ENCODE measurements at places on chromosomes 2 and 18.
A peak's percentile ranks its signal among the peaks of the same experiment; 100 is the strongest.

DNA sequence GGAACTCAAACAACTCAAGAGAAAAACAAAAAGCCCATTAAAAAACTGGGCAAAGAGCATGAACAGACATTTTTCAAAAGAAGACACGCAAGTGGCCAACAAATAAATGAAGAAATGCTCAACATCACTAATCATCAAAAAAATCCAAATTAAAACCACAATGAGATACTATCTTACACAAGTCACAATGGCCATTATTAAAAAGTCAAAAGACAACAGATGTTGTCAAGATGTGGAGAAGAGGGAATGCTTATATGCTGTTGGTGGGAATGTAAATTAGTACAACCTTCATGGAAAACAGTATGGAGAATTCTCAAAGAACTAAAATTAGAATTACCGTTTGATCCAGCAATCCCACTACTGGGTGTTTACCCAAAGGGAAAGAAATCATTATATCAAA lies 15.1 kb downstream of the LMAN1 start:
- DNase-seq, result no peak

DNA sequence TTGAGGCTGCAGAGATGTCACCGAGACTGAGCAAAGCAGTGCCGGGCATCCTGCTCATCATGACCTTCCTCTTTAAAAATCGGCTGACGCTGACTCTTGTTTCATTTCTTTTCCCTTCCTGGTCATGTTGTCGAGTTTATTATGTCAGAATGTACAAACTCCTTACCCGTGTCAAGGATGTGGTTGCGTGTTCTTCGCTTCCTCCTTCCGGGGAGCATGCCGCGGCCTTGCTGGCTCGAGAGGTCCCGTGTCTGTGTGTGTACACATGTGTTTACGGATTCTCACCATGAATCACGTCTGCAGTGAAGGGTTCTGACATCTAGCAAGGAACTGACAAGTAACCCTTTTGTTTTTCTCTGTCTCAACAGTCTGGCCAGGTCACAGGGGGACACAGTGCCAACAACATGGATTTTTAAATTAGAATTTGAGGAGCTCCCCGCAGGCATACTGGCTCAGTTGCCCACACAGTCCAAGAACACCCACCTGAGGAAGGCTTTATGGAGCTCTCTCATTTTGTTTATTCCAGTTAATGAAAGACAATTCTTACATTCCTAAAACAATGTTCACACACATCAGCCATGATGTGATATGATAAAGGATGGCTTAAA lies 60.2 kb downstream of the MYT1L start:
- DNase-seq, result no peak

DNA sequence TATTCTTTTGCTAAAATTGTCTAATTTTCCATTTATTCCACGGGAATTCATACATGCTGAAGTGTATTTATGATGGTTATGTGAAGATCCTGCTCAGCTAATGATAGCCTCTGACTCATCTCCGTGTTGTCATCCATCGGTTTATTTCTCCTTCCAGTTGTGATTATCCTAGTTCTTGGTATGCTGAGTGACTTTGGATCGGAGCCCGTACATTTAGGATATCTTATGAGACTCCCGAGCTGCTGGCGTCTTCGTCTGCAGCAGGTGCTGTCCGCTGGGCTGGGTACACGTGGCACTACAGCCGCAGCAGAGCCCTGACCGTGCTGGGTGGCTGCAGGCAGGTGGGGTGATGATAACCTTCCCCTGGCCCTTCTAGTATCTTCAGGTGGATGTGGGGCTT lies 40.1 kb upstream of the GALR1 start:
- no peak for DNase-seq

DNA sequence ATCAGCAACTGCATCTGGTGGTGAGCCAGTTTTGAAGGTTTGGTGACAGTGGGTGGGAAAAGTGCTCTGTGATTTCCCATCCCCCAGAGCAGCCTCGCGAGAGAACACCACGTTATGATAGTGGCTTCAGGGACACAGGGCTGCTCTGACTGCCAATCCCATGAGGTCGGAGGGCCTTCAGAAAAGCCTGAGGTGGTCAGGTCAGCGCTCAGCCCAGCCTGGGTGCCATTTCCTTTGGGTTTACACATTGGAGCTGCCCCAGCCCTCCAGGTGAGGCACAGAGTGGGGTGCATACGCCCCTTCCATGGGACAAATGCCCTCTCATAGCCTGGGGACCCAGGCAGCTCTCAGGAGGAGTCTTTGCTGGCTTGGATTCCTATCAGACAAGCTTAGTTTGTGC lies 126.8 kb downstream of the KCTD1 start:
- no peak for DNase-seq

GRCh38 chr2:191152482-191153240 lies 1.9 kb upstream of the STAT4 start:
- DNase-seq, result peak; percentile 70

GRCh38 chr2:236814593-236814992 lies 245.0 kb downstream of the ACKR3 start:
- no peak for DNase-seq

GRCh38 chr2:160842286-160842685 lies 317.9 kb upstream of the TANK start:
- DNase-seq, result no peak

GRCh38 chr18:53254265-53254664 lies 914.3 kb downstream of the DCC start:
- no peak for DNase-seq

GRCh38 chr2:103789381-103790095 lies 1027.7 kb downstream of the TMEM182 start:
- no peak for DNase-seq

- DNase-seq, result no peak
Measured at GRCh38 chr2:179268277-179268925, 3.8 kb upstream of the SESTD1 start.

GRCh38 chr2:12970861-12971260 lies 254.1 kb downstream of the TRIB2 start:
- DNase-seq, result no peak

DNA sequence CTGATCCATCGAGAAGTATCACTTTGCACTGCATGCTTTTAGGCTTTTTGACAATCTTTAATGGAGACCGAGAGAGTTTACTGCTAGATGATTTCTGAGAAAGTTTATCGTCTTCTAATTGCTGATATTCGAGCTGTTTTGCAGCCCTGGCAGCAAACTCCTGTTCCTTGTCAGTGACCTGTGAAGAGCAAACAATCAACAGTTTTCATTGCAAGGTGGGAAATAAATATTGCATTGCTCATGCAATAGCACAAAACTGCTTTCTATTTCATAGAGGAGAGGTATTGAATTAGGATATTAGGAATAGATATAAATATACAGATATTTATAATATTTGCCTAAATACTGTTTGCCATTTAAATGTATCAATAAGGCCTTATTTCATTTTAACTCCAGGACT lies 65.5 kb downstream of the EPB41L3 start:
- no peak for DNase-seq

GRCh38 chr2:63652652-63652985 lies 63.9 kb downstream of the MDH1 start:
- DNase-seq, result no peak

DNA sequence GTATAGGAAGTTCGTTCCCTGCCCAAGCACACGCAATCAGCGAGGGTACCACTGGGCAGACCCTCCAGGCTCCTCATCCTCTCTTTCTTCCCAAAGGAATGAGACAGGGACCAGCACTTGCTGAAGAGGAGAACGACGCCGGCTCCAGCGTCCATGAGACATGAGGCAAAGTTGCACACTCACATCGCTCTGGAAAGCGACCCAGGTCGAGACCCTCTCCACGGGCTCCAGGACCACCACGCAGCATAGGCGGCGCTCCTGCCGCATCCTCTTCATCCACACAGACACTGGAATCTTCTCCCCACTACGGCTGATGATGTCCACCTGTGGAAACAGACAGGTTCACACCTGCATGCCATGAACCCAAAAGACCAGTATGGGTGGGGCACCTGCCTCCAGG lies 10.8 kb downstream of the PASK start:
- DNase-seq, result no peak

- no peak for DNase-seq
Measured at GRCh38 chr2:168450732-168451131, 5.3 kb upstream of the CERS6 start.

DNA sequence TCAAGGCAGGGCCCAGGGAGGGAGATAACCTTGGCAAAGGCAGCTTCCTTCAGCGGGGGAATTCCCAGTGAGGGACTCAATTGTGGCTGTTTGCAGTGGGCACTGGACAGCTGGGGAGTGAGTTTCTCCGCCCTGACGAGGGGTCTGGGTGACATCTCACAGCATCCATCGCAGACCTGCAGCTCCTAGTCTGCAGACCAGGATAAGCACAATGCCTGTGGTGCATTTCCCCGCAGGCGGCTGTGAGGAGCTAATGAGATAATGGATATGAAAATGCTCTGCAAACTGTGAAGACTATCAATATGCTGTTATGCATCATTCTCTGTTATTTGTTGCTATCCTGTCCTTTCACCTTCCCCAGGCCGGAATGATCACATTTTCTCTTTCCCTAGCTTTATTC lies 30.0 kb upstream of the CYP1B1 start:
- no peak for DNase-seq

GRCh38 chr2:168895771-168896170 lies 5.3 kb upstream of the G6PC2 start:
- DNase-seq, result no peak

DNA sequence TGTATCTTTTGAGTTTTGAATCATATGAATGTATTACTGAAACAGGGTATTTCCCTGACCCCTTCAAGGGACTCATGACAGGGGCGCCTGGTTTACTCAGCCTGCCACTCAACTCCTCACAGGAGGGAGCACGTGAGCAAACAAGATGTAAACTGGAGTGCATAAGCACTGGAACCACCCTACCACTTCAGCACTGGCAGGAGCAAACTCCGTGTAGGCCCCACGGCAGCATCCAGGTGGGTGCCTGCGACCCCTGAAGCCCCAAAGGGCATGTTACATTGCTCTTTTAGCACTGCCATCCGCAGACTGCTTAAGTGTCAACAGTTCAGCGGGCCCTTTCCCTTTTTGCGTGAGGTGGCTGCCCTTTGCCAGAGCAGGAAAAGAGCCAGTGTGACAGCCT lies 8.2 kb upstream of the DAPL1 start:
- DNase-seq, result no peak

GRCh38 chr2:24049485-24050021 lies at the start of gene FKBP1B:
Gene FKBP1B (plus strand): TSS chr2:24049741. CDS start chr2:24049850, 109 bp downstream.
- peak; percentile 86 for DNase-seq

- DNase-seq, result peak; percentile 32
Measured at GRCh38 chr2:26438926-26439325, 37.2 kb downstream of the DRC1 start.

DNA sequence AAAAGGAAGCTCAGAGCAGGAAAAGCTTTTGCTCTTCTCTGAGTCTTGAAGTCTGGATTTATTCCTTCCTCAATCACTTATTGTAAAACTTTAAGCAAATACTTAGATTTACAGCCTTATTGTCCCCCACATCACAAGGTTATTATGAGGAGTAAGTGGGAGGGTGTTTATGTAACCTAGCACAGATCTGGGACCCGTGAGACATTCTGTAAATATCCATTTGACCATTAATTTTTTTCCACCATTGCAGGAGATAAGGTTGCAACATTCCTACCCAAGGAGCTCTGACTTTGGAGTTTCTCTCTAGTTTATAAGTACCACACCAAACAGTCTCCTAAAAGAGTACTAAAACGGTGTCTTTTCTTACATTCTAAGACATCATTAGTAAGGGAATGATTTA lies 52.1 kb upstream of the CTIF start:
- DNase-seq, result no peak

- DNase-seq, result no peak
Measured at GRCh38 chr18:9526458-9526857, 51.1 kb downstream of the RALBP1 start.

GRCh38 chr18:60311676-60312360 lies 60.8 kb downstream of the MC4R start:
- DNase-seq, result no peak

DNA sequence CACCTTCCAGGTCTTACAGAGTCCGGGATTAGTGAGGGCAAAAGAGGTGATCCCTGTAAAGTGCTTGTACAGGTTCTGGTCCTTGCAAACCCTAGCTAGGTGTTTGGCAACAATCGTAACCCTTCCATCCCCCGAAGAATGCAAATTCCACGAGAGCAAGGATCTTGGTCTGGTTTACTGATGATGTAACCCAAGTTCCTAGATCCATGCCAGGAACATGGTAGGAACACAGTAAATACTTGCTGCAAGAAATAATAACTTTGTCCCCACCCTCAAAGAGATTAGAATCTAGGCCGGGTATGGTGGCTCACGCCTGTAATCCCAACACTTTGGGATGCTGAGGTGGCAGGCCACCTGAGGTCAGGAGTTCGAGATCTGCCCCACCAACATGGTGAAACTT lies 6.8 kb upstream of the NEU2 start:
- no peak for DNase-seq

- no peak for DNase-seq
Measured at GRCh38 chr18:78792094-78792493, 187.5 kb upstream of the SALL3 start.

DNA sequence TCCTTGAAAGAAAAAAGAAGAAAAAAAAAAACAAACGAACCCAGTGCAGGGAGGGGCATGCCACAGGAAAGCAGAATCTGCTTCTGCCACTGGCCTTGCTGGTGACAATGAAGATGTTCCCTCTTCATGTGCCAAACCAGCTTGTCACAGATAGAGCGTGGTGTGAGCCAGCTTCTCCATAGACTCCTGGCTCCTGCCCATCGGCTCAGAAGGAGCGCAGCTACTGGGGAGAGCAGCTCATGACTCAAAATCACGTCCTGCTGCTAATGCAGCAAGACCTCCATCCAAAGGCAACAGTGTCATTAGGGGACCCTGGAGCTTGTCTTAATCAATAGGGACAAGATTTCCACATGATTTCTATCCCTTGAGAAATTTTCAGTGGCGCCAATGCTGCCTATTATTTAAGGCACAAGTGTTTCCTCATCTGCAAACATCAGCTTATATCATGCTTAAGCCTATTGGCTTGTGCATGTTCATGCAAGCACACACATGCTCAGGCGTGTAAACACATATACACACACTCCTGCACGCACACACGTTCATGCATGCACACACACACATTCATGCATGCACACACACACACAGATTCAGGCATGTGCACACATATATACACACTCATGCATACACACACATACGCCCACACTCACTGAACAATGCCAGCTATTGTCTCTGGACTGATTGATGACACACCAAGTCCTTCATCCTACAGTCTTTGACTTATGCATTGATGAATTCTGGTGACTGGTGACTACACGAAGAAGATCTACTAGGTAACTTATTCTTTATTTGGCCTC lies 682.0 kb upstream of the ID2 start:
- DNase-seq, result no peak

Measured in activated CD8-positive, alpha-beta memory T cell treated with anti-CD3 and anti-CD28 coated beads, Interleukin-2, amount 10 ng/mL, durations not matched to agents 7 days and 5 days (primary cell).